ENCODE measurements at places on chromosomes 3 and 15. TPM values are rescaled to one million over a fixed set of nuclear protein-coding genes. Genes with fewer than 3 reads are reported as not detected.

ARPIN gene
- 2.4 TPM for total RNA-seq

ROBO2 gene
- 14.3 TPM for total RNA-seq

NBEAL2 gene
- total RNA-seq, result 0.95 TPM

SH2D7 gene
- 0.36 TPM for total RNA-seq

All from SJCRH30 (cell line).